ENCODE measurements at places on chromosomes 4 and X.

- no peak for DNase-seq
Measured at GRCh38 chrX:27086237-27086636, 376.9 kb downstream of the PPP4R3C start.

DNA sequence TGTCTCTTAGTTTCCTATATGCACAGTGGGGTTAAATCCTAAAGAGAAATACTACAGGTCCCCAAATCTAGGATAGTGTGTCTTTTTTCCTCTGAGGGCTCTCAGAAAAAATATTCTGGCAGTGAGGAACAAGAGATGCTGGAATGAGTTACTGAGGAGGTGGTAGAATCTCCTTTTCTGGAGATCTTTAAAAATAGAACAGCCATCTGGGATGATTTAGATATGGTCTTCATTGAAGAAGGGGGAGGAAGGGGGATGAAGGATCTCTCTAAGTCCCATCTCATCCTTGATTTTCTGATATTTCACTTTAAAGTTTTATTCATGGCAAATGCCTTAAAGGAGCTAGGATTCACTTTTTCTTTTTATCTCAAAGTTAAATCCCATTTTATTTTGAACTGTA is 235.0 kb downstream of the MAML3 start:
- DNase-seq, result no peak

- no peak for DNase-seq
Measured at GRCh38 chr4:13912966-13913365, 285.4 kb upstream of the BOD1L1 start.

GRCh38 chr4:53365121-53365485 is 758 bp downstream of the SCFD2 start:
- no peak for DNase-seq

GRCh38 chrX:11100281-11101035 is 10.7 kb upstream of the HCCS start:
- DNase-seq, result no peak

- DNase-seq, result no peak
Measured at GRCh38 chrX:150163221-150163930, 199.7 kb upstream of the MAMLD1 start.

DNA sequence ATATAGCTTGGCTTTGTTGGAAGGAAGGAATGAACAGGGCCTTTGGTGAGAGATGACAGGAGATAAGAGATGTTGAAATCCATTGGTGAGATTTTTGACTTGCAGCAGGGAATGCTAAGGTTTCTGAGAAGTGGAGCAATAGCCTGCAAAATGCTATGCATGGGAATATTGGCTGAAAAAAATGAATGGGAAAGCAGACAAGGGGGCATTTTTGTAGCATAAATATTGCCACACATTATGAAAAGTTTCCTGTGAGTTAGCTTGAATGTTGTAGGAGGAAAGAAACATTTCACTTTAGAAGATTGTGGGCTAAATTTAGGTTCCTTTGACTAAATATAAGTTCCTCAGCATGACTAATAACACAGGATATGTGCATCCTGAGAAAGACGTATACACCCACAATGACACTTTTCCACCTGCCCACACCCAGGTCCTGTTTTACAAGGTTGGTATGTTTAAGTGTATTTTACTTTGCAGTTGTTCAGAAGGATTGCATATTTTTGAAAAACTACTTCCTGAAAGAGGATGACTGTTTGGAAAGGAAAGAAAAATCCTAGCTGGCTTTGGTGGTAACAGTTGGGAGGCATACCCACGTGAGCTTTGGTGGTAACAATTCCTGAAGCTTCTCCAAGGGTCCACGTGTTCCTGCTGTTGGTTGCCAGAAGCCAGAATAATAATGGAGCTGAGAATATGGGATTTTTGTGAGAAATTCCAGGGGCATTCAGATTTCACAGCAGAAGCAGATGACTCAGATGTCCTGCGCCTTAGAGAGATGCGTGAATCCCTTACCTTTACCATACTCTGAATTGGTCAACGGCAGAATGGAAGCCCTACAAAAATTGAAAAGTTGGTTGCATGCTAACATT is 28.5 kb downstream of the PHEX start:
- DNase-seq, result no peak

GRCh38 chr4:169617306-169617705 is 3.1 kb upstream of the CLCN3 start:
- DNase-seq, result no peak

Measured in effector memory CD8-positive, alpha-beta T cell (primary cell).